SK-N-SH treated with all-trans-retinoic acid at 6 μM for 48 hours (cell line): ENCODE measurements at places on chromosomes 4 and X.

GRCh38 chrX:36436361-36436760 lies 516.8 kb downstream of the CFAP47 start:
- no peak for ATAC-seq

DNA sequence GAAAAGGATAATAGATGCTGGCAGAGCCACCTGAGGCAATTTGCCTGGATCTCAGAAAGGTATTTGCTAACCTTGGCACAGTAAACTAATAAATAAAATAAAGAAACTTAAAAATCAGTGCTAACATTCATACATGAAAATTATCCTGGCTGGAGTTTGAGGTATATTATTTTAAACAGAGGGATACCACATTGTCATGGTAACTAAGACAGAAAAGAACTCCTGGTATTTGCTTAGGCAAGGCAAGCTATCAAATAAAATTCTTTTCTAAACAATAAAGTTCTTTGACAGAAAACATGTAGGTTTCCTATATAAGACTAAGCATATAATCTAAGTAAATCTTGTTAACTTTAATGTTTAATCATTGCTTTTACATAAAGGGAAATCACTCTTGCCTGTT lies 218.8 kb downstream of the MAGEB17 start:
- peak; percentile 41; the same call in 2 of the 3 replicates for ATAC-seq

DNA sequence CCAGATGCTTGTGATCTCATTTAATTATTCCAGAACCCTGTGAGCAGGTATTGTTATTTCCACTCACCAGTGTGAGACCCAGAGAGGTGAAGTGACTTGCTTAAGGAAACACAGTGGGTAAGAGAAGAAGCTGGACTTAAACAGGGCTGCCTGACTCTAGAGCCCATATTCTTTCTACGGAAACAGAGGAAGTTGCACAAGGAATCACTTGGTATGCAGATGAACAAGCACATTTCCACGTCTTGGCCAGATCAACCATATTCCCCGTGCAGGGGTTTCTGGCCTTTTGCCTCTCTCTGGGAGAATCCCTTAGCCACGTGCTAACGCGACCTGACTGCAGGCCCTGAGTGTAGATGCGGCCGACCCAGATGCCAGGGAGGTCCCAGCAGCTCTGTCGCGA lies 195.5 kb upstream of the ATP6AP2 start:
- ATAC-seq, result no peak

DNA sequence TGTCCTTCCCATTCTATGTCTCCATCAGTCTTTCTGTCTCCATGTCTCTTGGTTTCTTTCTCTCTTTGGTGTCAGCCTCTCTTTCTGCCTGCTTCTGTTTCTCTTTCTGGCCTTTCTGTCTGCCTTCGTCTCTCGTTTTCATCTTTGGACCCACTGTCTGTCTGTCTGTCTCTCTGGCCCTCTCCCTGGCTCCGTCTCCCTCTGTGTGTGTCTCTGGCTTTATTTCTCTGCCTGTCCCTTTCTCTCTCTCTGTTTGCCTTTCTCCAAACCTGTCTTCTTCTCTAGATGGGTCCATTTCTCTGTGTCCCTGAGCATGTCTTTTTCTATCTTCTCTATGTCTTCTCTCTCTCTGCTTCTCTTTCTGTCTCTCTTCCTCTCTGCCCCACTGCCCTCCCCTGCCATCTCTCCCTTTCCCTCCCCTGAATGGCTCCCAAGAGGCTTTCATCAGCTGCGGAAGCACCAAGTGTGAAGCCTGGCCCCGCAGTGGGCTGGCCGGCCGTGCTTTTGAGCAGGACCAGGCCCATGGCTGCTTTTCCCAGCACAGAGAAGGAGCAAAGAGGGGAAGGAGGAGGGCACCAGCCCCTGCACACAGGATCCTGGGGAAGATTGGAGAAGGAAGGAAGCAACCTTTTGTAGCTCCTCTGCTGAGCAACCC lies 57.4 kb downstream of the PJA1 start:
- no peak for ATAC-seq

DNA sequence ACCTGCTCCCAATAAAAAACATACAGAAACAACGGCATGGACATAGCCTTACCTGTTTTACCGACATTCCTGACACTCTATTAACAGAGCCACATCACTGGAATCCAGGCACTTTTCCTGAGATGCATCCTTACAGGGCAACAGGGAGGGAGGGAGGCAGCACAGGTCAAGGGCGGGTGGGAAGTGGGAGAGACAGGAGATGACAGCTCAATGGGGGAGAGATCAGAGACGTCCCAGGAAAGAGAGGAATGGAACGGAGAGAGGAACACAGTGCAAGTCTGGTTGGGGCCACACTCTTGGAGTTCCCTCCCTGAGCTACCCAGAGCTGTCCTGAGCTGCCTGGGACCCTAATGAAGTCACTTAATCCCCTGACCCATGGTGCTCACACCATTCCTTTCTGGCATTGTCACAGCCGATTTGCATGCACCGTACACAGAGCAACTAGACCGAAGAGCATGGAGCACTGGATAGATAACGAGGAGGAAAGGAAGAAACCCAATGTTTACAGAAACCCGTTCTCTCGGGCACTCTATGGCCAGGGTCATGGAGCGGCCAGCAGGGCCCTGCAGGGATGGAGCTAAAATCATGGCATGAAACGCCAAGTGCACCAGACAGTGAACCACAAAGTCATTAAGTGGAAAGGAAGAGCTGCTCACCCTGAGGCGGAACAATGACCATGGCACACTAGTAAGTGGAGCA lies 93.1 kb downstream of the NSUN7 start:
- ATAC-seq, result no peak

- peak; percentile 99 for ATAC-seq
Measured at GRCh38 chr4:124631760-124632159, 80.8 kb downstream of the ANKRD50 start.

- ATAC-seq, result no peak
Measured at GRCh38 chrX:18534949-18535348, 109.5 kb downstream of the CDKL5 start.

GRCh38 chrX:104419211-104419610 lies 146.8 kb upstream of the IL1RAPL2 start:
- ATAC-seq, result no peak

GRCh38 chrX:56764153-56764974 lies 35.3 kb downstream of the NBDY start:
- ATAC-seq, result peak; percentile 56

GRCh38 chrX:136182414-136182813 lies 35.1 kb downstream of the FHL1 start:
- no peak for ATAC-seq

DNA sequence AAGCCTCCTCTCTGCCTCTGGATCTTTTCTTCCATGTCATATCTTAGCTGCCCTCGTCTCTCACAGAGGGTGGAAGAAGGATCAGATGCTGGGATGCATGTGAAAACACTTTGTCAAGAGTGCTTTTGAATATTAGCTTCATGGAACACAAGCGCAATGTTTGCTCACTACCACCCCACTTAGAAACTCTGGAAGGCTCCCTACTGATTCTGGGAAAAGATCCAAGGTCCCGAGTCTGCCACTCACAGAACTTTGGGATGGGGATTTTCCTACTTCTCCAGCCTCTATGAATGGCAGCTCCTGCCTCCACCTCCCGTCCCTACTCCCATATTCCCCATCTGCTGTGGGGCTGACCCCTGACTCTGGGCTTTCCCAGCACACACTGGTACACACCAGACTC lies 40.2 kb upstream of the CRMP1 start:
- no peak for ATAC-seq

DNA sequence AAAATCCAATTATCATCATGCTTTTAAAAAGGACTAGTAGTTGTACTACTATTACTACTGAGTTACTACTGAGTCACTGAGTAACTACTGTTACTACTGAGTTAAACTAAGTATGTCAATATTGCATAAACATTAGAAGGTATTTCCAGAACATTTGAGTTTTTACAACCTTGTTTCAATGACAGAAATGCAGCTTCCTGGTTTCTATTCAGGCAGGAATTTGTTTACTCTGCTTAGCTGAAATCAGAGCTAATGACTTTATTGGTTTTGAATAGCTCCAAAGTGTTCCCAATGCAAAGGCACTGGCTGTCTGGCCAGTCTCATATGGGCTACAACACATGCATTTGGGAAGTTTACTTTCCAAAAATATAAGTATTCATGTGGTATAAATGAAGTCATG lies 12.0 kb downstream of the RPS6KA6 start:
- ATAC-seq, result no peak

DNA sequence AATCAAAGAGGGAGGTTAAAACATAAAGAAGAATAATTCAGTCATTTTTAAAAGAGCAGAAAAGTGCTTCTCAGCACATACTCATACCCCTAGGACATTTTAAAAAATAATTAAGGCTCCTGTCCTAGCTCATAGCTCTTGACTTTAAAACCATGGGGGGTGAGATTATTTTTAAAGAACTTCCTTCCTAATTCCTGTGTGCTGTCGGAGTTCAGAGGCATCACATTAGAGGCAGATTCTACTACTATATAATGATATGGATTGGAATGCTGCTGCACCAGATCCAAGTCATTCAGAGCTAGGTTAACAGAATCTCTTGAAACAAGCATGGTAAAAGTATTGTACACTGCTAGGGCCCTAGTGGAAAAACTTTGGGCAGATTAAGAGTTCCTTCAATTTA lies 456.5 kb upstream of the ADGRL3 start:
- no peak for ATAC-seq

DNA sequence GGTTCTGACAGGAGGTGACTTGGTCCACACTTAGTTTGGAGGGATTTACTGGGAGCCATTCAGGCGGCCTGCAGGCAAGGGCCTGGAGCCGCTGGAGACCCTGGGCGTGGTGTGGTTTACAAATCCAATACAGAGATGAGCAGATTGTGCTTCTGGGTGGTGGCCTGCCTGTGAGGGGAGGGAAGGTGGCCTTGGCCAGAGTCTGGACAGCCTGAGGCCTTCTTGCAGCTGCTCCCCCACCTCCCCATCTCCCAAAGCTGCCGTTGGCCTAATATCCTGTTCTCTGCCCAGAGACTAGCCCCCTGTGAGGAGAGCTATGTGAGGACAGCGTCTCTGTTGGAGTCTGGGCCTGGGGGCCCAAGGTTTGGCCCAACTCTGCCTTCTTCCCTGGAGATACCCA lies 163.9 kb upstream of the MAMLD1 start:
- no peak for ATAC-seq

DNA sequence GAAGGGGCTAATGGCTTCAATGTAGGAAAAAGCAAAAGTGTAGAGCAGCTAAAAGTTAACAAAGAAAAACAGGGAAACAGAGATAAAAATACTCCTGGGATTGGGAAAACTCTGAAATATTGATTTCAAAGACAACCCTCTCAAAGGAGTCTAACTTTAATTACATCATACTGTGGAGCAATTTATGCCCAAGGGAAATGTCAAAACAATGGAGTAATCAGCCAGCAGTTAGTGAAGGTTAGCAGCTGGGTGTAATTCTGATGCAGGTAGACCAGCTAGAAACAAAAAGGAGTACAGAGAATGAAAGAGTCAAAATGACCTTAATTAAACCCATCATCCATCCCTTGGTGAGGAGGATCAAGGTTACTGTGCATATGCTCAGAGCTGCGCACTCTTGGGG lies 169.0 kb downstream of the ADAM29 start:
- ATAC-seq, result no peak
